ENCODE measurements at places on chromosomes 6 and 20.

GRCh38 chr6:155183095-155183494, 80.7 kb upstream of the CLDN20 start:
- DNase-seq = no peak

DNA sequence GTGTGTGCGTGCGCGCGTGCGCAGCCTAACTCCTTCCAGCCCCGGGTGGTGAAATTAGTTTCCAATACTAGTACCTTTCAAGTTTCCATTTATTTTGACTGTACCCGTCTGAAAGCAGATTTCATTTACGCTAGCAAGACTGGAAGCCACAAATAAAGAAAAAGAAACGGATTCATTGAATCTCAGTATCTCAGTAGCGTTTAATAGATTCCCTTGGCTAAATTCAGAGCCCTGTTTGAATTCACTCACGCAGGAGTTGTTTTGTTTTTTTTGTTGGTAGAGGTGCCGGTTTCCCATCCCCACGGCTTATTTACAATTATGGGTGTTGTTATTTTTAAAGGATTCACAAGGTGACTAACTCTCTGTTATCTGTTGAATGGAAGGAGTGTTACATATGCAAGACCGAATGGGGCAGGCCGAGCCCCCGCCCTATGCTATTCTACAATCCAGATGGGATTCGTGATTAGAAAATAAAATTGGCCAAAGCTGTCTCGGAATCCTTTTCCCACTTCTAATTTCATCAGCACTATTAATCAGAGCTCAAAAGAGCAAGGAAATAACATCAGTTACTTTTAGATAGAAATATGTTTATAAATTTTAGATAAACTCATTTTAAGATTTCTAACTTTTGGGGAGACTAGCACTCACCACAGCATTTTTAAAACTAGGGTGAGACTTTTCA, 2.3 kb upstream of the INSM1 start:
- no peak for DNase-seq

GRCh38 chr20:42982218-42982617, 207.5 kb downstream of the PTPRT start:
- DNase-seq = no peak

- DNase-seq = peak; percentile 62
Measured at GRCh38 chr6:37038292-37039198, 33.1 kb downstream of the FGD2 start.

DNA sequence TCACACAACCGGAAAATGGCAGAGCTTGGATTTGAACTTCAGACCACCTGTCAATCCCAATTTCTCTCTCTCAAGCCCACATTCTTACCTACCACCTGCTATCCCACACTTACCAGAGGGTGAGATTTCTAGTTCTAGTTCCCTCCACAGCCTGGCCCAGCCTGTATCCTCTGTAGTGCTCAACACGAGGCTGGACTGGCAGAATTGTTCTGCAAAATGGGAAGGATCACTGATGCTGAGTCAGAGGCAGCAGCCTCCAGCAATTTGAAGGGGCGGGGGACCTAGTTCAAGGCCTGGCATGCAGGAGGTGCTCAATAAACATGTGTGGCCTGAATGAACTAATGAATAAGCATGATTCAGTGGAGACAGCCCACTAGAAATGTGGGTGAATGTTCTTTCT, 53.6 kb upstream of the TTPAL start:
- peak; percentile 57 for DNase-seq

- no peak for DNase-seq
Measured at GRCh38 chr20:39082622-39083398, 120.7 kb downstream of the DHX35 start.

DNA sequence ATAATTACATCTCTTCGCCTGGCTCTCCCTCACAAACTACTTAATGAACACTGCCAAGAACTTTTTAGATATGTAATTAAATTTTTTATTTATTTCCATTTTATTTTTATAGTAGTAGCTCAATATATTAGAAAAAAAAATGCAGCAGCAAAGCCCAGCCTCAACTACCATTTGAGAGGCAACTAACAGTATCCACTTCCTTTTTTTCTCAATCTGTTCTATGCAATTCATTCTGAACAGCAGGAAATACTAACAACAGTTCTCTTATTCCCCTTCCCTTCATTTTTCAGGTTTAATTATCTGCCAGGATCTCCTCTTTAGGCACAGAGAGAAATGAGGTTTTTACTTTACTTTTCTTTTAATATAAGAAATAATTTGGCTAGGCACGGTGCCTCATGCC, 112.7 kb downstream of the ZNF217 start:
- DNase-seq = no peak

DNA sequence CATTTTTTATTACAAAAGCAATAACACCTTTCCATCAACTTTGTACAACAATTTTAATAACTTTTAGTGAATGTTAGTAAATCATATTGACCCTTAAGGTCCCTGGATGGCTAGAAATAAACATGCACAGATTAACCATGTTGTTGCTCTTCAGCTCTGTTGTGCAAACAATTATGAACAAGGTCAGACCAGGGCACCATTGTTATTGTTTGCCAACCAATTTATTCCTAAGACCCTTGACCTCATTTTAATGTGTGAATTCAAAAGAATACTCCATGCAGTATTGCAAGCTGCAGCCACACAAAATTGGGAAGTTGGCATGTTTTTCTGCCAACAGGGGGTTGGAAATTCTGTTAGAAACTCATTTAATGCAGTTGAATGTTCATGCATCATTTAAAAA, 426.6 kb upstream of the MAP3K7 start:
- no peak for DNase-seq

DNA sequence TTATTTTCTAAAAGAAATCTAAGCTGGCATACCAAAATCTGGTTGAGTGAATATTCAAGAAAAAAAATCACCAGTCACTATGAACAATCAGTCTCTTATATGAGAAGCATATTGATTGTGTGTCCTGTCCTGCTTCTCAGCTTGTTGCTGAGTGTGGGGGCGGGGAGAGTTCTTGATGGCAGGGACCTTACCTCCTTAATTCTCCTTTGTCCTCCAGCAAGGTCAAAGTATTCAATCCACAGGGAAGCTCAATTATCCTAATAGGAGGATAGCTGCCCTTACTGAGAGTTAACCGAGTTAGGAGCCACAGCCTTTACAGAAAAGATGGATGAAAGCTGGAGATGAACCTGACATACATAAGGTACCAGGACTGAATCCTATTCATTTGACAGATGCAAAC, 154.0 kb downstream of the LY86 start:
- no peak for DNase-seq

All from renal cortical epithelial cell (primary cell).